Right renal pelvis (tissue), 4 donors: ENCODE measurements at places on chromosomes 5 and 9. TPM values are rescaled to one million over a fixed set of nuclear protein-coding genes. Genes with fewer than 3 reads are reported as not detected.

The ABO gene
- polyA plus RNA-seq = 9.8 TPM

The IFNK gene
- polyA plus RNA-seq = not detected

The STX17 gene
- 31.0 TPM for polyA plus RNA-seq

The IL31RA gene
- 0.09 TPM for polyA plus RNA-seq

The DOLPP1 gene
- polyA plus RNA-seq = 19.8 TPM

The CDH9 gene
- 7.5 TPM for polyA plus RNA-seq

The FBP2 gene
- polyA plus RNA-seq = not detected

The PCDHGA6 gene
- 5.4 TPM for polyA plus RNA-seq

DNA sequence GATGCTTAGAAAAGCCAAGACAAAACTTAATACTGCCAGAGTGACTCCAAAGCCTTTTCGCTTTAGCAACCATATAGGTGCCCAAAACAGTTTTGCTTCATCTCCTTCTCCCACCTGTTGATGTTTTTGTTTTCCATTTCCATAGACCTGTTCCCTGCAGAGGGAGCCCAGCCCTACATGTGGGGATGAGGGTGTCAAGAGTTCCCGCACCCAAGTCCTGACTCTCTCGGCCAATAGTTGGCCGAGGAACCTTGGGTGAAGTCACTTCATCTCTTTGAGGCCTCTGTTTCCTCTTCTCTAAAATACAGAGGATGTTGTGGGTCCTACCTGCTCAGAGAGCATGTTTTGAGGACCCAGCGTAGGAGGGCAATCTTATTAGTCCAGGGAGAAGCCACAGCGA is 38.5 kb upstream of the LCP2 start:
- no peak for DNase-seq

GRCh38 chr9:69579032-69579758 is 93.0 kb downstream of the APBA1 start:
- DNase-seq = no peak

- DNase-seq = no peak
Observed at GRCh38 chr9:73847536-73847935, 649.6 kb upstream of the RORB start.

DNA sequence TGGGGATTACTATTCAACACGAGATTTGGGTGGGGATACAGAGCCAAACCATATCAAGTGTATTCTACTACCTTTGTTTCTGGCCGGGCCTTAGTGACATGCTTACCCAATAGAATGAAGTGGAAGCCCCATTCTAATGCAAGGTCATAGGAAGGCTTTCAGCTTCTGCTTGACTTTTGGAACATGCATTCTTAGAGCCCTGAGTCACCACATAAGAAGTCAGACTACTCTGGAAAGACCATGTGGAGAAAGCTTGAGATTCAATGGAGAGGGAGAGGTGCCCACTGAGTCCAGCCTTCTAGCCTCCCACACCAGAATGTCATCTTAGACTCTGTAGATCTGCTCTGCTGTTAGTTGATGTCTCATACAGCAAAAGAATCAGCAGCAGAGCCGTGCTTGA is 155.7 kb upstream of the FBN2 start:
- DNase-seq = no peak

- DNase-seq = no peak
Observed at GRCh38 chr5:158068964-158069363, 210.0 kb upstream of the CLINT1 start.

DNA sequence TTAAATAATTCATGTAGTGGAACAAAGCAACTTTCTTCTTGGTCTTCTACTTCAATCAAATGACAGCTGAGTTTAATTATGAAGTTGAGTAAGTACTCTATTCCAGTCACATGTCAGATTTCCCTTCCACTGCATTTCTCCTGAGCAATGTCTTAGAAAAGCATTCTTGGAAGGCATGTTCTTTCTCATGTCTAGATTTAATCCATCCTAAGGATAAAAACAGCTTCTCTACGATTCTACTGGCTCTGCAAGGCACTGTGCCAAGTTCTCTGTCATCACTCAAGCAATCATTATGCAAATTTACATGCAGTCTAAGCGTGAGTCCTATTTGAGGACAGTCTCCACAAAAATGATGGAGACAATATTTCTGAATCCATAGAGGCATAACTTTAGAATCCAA is 142.4 kb downstream of the YIPF5 start:
- DNase-seq = peak; percentile 41

- DNase-seq = no peak
Observed at GRCh38 chr5:84063041-84063440, 321.6 kb downstream of the EDIL3 start.

- no peak for DNase-seq
Observed at GRCh38 chr5:120465436-120465961, 1.4 kb downstream of the PRR16 start.

DNA sequence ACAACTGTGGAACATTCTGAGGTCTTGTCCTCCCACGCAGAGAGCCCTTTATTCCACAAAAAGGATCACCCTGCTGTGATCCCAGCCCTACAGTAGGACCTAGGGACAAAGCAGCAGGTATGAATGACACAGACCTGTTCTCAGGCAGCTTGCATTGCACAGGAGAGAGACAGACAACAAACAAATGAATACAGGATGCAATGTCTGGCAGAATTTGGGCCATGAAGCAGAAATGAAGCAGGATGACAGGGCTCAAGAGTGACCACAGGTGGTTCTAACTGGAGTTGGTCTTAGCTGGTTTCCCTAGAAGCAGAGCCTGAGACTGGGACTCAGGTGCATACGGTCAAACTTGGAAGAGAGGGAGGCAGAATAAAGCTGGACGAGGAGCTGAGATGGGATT is 388.8 kb downstream of the CDK5RAP2 start:
- no peak for DNase-seq

DNA sequence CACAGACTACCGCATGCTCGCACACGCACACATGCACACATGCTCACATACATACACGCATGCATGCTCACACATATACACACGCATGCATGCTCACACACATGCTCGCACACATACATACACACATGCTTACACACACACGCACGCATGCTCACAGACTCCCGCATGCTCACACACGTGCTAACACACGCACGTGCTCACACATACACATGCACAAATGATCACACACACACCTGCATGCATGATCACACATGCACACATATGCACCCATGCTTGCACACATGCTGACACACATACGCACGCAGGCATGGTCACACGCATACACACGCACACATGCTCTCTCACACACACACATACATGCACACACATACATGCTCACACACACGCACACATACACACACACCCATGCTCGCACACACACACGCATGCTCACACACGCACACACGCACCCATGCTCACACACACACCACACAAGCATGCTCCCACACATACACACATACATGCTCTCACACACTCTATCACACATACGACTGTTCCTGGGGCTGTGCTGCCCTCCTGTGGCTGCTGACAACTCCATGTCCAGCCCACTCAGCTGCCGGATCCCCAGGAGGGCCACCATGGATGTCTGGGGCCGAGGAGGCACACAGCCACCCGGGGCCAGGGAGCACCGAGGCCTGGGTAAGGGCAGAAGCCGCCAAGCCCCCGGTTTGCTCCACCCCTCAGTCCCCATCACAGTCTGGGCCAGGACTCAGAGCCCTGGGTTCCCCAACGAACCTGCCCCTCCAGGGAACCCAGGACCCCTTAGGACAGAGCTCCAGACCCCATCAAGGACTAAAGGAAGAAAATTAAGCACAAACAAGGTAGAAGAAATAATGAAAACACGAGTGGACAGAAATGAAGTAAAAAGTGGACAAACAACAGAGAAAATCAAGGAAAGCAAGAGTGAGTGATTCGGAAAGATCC is 31.4 kb upstream of the EGFL7 start:
- no peak for DNase-seq

GRCh38 chr5:29878599-29878998 is 1314.9 kb upstream of the CDH6 start:
- DNase-seq = no peak

GRCh38 chr5:14895301-14895700 is 23.7 kb upstream of the ANKH start:
- no peak for DNase-seq

DNA sequence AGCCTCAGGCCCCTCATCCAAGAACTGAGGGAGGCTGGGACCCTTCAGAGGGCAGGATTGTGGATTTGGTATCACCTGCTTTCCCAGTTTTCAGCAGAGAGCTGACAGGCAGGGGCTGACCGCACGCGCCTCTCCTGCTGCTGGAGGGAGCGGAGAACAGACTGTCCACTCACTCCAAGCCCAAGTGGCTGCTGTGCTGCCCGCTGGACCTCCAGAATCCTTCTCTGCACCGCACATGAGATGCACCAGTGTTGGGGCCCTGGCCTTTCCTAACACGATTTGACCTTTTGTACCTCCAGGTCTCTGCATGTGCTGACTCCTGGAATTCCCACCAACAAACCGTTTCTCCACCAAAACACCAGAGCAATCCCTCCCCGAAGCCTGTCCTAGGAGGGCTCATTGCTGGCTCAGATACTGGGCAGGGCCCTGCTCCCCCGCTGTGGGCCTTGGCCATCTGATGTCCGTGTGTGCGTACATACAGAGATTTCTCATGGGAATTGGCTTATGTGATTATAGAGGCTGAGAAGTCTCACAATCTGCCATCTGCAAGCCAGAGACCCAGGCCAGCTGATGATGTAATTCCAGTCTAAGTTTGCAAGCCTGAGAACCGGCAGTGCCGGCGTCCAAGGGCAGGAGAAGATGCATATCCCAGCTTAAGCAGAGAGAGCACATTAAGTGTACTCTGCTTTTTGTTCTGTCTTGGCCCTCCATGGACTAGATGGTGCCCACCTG is 141.7 kb downstream of the GADD45G start:
- no peak for DNase-seq

DNA sequence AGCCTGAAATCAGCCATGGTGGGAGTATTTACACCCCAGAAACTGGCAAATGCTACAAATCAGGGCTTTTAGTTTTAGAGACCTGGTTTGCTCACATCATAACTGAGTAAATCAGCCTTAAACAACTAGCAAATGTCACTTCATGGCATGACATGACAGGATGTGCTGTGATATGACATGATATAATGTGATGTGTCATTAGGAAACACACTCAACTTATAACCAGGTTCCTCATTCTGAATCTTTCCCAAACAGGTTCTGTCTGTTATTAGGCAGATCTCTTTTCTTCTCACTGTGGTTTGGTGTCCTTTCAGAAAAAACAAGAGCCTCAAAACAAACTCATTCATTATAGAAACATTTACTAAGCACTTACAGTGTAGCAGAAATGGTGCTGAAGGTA is 90.5 kb downstream of the ADAMTS12 start:
- no peak for DNase-seq

DNA sequence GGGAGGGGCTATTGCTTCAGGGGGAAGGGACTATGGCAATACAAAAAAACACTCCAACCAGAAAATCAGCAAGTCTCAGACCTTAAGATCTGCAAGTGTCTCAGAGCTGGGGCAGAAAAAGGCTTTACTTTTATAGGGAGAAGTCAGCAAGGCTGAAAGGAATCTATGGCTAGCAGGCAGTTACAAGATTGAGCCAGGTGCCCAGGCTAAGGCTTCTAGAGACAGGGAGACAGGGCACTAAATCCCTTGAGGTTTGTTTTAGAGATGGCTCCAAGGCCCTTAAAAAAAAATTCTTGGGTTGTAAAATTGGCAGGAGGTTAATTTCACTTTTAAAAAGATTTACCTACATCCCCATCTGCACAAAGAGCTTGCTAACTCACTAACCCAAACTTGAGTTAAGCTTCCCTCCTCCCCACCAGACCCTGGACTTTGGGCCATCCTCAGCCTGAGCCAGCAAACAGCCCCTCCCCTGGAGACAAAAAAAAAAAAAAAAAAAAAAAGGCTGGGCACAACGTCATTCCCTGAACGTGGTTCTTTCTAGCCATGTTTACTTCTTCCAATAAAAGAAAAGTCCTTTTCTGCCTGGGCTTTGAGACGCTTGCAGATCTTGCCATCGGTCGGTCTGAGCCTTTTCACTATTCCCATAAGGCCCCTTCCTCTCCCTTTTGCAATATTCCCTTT is 17.9 kb downstream of the NIPAL4 start:
- no peak for DNase-seq

DNA sequence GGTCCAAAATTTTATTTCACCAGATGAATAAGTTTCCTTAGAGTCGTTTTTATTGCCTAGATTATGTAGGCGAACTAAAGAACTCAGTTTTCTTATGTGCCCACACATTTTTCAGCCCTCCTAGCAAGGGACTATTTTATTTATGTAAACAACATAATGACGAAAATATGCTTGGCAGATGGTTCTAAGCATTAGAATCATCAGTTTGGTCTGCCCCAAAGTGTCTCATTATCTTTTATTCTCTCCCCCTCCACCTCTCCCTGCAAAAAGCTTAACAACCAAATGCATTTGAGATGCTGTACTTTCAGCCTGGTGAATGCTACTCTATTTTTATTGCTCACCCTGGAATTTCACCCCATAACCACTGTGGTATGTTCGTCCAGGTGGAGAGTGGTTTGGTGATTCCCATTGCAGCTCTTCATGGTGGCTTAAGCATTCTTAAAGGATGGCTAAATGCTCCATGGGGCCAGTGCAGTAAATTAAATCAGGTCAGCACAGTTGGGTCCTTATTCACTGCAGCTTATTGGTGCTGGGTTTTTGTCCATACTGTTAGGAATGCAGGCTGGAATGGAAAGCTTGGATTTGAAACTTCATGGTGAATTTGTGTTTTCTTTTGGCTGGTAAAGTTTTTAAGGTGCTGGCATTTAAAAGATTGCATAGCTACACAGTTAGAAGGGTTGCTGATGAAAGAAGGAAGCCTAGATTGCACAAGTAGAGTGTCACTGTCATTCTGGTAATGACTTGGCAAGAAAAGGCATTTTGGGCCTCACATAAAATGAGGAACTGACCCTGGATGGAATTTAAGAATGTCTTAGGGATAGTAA is 39.2 kb downstream of the TLE4 start:
- DNase-seq = no peak

DNA sequence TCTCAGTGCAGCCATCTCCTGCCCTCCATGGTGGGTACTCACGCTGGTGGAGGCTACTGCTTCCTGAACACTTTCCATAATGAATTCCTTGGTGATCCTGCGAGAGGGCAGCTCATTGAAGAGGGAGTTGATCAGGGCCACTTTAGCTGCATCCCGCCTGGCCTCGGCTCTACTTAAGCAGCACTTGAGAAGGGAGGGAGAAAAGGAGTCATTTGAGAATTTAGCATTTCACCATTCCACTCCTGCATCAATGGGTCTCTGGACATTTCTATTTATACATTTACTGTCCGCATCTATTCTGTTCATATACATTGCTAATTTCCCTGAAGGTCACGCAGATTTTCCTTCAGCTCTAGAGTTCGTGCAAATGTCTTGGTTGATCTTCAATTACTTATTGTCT is 35.1 kb downstream of the LIX1 start:
- DNase-seq = no peak

GRCh38 chr5:8234179-8234770 is 365.3 kb downstream of the MTRR start:
- peak; percentile 7 for DNase-seq

GRCh38 chr5:75824323-75824722 is 107.1 kb upstream of the POC5 start:
- no peak for DNase-seq
